ENCODE measurements at places on chromosomes 2 and 18.

- DNase-seq: no peak
Observed at GRCh38 chr2:220417503-220417902, 790.1 kb downstream of the SLC4A3 start.

DNA sequence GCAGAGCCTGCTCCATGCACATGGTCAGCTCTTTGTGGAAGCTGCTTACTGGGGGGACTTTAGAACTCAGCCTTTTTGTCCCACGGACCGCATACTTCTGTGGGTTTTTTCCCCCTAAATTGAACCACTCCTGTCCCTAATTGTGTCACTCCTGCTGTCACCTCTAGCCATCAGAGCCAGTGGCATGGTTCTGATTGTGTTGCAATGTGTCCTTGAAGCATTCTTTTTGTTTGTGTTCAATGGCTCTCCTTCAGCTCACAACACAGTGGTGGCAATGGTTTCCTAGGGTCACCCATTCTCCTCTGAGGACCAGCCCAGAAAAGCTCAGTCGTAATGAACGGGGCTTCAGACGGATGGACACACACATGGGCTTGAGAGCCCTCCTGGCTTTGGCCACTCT, 35.4 kb downstream of the CDCA7 start:
- no peak for DNase-seq

- no peak for DNase-seq
Observed at GRCh38 chr2:48444404-48444803, 85.5 kb upstream of the STON1 start.

- no peak for DNase-seq
Observed at GRCh38 chr2:169676850-169677249, 17.4 kb downstream of the CFAP210 start.

DNA sequence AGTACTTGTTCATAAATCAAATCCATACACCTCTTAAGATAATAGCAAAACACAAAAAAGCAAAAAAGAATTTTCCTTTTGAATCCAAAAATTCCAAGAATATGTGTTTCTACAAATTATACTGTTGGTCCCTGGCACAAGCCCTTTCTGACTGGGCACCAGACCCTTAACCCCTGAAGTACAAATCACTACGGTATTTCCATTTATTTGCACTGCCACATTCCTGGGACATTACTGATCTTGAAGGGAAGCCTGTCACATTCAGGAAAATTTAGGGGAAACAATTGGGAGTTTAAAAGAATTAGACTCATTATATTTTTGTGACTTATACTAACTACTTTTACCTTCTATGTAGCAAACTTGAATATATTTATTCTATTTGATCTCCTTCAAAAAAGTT, 98.8 kb downstream of the ZNF521 start:
- no peak for DNase-seq

DNA sequence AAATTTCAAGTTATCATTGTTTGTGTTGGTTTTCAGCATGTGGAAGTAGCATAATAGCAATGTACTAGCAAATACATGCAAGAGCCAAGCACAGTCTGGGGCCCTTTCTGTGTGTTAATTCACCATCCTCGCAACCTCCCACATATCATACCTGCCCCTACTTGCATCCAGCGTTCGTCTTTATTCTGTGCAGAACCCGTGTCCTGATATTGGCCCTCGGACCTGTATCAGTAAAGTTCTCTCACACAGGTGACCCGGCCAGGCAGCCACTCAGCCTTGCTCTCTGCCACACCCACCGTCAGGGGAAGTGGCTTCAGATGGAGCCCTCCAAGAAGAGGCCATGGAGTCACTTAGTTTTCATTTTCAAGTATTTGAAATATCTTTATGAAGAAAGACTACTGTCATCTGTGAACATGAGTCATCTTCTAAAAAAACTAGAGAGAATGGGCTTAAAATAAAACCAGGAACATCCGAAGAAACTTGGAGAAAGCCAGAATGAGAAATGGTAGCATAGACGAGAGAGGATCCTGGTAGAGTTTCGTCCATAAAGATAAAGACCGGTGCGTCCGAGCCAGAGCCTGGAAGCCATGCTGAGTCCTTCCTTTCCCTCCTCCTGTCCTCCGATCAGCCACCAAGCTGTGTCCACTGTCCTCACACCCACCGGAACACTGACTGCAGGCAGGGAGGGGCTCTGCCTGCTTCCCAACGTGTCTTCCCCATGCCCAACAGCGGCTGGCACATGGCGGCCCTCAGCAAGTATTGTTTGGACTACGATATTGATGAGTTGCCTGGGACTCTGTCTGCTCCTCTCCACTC, 57.3 kb upstream of the RPL31 start:
- no peak for DNase-seq

GRCh38 chr2:46540496-46541331, 61.3 kb downstream of the TMEM247 start:
- DNase-seq: no peak

DNA sequence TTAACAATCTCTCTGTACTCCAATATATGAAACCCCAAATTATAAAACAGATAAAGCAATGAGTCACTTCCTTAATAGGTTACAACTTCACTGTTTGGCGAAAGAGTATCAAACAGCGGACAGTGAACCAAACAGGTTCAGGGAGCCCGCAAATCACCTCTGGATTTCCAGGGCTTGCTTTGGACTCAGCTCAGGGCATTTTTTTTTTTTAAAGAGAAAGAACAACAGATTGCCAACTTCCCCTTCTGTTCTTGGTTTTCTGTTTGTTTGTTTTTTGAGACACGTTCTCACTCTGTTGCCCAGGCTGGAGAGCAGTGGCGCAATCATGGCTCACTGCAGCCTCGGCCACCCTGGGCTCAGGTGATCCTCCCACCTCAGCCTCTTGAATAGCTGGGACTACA, 52.7 kb downstream of the ABCB11 start:
- no peak for DNase-seq

DNA sequence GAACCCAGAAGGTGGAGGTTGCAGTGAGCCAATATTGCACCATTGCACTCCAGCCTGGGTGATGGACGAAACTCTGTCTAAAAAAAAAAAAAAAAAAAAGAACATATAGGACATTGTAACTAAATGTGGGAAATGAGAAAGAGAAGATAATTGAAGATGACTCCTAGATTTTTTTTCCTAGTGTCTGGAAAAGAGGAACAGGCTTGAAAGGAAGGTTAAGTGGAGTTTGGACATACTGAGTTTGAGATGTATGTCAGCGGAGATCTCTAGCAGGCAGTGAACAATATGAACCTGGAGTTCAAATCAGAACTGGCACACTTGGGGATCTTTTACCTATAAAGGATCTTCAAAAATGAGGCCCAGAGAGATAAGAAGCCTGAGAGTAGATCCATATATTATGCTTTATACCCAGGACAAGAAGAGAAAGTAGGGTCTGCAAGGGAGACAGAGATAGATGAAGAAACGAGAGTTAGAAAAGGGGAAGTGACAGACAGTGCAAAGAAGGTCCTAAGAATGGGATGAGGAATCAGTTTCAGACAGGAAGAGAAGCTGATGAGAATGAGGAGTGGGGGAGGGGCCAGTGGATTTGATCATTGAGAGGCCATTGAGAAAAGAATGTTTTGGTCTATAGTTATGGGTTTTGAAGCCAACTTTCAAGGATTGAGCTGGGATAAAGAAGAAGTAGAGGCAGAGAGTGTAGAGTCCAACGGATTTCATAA, 46.9 kb upstream of the CD28 start:
- DNase-seq: no peak

DNA sequence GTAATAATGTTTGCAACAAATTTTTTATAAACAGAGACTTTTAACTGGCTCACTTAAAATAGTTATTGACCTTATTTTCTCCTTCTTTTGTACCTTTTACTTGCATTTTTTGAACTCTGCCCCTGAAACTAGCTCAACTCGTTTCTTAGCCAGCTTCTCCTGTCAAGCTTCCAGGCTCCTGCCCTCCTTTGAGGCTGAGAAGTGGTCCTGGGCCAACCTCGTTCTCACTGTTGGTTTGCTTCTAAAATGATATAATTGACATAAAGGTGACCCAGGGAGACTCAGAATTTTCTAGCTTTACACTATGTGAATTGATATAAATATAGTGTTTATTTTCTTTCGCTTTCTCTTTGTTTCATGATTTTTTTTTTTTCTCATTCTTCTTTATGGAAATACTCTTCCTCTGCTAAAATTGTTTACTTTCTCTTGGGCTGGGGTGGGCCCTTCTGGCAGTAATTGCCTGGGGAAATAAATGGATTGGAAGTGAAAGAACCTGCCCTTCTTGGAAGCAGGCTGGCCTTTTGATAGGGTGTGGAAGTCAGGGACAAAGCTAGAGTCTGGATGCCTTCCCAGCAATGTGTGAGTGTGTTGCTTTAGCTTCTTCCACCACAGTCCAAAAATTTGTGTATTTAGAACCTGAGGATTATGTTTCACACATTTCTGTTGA, 30.7 kb downstream of the GPD2 start:
- DNase-seq: no peak

DNA sequence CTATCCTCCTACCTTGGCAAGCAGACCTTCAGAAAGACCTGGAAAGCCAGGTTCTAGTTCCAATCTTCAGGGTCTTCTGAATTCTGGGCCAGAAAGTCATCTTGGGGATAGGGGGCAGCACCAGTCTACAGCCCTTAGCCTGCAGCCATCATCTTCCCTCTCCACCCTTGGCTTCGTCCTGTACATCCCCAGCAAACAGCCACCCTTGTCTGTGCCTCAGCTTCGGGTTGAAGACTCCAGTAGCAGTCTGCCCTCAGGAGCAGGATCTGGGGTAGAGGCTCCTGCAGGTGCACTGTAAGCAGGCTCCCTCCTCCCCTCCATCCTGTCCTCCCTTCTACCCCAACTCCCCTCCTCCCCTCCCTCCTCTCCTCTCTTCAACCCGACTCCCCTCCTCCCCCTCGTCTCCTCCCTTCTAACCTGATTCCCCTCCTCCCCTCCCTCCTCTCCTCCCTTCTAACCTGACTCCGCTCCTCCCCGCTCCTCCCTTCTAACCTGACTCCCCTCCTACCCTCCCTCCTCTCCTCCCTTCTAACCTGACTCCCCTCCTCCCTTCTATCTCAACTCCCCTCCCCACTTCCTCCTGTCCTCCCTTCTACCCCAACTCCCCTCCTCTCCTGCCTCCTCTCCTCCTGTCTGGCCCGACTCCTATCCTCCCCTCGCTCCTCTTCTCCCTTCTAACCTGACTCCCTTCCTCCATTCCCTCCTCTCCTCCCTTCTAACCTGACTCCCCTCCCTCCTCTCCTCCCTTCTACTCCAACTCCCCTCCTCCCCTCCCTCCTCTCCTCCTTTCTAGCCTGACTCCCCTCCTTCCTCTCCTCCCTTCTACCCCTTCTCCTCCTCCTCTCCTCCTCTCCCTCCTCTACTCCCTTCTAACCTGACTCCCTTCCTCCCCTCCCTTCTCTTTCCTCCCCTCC, 90.1 kb upstream of the SMAD2 start:
- no peak for DNase-seq

DNA sequence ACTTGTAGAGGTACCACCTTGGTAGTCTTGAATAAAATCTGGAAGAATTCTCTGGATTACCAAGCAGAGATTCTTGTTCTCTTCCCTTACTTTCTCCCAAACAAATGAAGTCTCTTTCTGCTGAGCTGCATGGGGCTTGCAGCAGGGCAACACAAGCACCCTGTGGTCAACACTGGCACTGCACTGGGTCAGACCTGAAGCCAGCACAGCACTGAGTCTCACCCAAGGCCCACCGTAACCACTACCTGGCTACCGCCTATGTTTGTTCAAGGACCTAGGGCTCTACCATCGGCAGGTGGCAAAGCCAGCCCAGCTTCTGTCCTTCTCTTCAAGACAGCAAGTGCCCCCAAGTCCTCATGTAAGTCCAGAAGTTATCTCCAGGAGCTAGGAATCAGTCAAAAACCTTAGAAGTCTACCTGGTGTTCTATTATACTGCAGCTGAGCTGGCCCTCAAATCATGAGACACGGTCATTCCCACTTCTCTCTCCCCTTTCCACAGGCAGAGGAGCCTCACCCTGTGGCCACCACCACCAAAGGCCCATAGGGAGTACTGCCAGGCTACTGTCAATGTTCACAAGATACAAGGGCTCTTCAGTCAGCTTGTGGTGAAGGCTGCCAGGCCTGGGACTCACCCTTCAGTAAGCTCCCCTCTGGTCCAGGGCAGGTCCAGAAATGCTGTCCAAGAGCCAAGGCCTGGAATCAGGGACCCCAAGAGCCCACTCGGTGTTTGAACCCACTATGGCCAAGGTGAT, 18.4 kb downstream of the VPS54 start:
- no peak for DNase-seq

- DNase-seq: no peak
Observed at GRCh38 chr2:170101789-170102188, 76.2 kb upstream of the MYO3B start.

DNA sequence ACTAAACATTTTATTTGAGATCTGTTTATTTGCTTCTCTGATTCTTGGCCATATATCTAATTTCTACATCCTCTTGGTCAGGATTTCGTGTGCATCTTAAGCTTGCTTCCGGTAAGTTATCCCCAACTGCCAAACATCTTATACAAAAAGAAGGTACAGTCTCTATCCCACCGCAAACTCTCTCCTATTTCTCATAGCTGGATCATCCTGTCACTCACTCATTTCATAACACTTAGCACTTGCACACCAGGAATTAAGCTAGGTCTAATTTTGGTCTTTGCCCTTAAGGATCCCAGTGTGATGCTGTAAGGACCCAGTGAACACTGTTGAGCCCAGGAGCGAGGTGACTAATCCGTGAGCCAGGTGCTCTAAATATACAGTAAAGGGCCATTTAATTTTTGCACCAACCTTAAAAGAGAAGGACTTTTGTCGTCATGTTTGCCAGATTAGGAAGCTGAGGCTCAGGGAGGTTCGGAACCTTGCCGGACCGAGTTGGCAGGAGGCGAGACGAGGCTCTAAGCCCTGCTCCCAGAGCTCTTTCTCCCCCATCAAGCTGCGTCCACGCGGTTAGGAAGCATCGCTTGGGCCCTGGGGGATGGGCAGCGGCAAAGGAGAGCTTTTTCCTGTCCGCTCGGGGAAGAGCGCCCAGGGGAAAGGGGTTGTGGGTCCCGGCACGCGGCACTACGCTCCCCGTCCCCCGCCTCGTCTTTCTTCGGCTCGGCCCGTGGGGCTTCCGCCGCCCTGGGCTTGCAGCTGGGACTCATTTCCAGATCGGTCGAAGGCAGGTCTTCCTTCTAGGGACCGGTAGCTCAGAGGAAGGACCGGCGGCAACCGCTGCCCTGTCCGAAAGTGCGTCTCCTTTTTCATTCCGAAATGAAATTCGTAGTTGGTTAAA, 4.1 kb upstream of the ITPRIPL1 start:
- DNase-seq: peak; percentile 46

DNA sequence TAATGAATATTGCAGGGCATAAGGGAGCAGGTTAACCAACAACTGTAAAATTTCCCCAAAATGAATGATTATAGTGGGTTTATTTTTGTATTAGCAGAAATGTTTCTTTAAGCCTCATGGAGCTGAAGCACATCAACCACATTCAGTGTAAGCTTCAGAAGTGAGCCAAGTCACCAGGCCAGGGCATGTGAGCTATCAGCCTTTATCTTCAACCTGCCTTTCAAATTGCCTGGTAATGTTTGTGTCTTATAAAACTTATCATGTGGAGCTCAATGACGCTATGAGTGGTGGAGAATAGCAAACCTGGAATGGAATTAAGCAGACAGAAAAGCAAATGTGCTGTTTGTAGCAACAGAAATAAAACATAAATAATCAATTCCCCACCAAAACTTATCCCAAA, 1068.4 kb downstream of the LRP1B start:
- DNase-seq: no peak

Data from activated naive CD4-positive, alpha-beta T cell treated with Interleukin-2 at 50 U/mL for 16 hours (primary cell).